ENCODE measurements at places on chromosomes 13 and 19.

- DNase-seq, result no peak
These were observed 12.3 kb upstream of the SACS start for GRCh38 chr13:23445794-23446193.

DNA sequence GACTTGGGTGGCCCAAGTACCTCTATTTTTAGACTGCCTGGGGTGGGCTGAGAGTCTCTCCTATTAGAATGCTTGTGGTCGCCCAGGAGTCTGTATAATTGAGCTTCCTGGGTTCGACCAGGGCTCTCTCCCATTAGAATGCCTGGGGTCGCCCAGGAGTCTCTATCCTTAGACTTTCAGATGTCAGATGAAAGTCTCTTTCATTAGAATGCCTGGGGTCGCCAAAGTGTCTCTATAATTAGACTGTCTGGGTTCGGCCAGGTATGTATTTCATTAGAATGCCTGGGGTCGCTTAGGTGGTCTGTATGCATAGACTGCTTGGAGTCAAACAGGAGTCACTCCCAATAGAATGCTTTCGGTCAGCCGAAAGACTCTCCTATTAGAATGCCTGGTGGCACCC, 1471.7 kb downstream of the UQCRFS1 start:
- no peak for DNase-seq

DNA sequence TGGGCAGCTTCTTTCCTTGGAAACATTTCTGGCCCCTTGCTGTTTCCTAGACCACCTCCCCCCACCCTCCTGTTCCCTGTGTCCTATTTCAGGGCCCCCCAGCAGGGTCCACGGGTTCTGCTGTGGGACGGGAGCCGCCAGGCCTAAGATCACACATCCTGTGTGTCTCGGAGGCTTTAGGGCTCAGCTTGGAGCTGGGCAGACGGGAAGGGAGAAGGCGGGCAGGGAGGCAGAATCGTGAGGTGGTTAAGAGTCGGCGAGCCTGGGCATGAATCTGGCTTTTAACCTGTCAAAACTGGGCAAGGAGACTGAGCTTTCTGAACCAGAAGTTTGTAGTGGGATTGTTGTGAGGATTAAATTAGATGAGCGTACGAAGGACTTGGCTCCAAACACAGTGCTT, 4.8 kb downstream of the KCNC3 start:
- no peak for DNase-seq

- DNase-seq, result no peak
These were observed 1.7 kb downstream of the DMPK start for GRCh38 chr19:45780448-45781213.

GRCh38 chr19:58385313-58385890, 1.7 kb upstream of the RPS5 start:
- no peak for DNase-seq

GRCh38 chr13:40505196-40505595, 161.2 kb downstream of the FOXO1 start:
- DNase-seq, result no peak

DNA sequence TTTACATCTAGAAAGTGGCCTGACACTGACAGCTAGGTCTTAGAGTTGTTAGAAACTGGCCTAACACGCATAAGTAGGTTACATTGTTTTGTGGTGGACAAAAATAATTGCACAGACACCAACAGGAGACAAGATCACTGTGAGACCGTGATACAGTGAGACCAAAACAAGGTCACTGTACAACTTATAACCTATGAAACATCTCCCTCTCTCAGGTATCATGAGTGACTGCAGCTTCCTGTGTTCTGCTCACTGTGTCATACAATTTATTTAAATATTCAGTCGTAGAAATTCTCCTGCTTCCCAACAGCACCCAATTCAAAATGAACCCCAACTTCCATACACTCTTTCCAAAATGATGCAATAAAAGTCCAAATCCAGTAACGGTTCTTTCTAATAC, 2165.2 kb downstream of the PCDH9 start:
- no peak for DNase-seq

GRCh38 chr19:40367577-40368434, 19.3 kb downstream of the PLD3 start:
- DNase-seq, result no peak

DNA sequence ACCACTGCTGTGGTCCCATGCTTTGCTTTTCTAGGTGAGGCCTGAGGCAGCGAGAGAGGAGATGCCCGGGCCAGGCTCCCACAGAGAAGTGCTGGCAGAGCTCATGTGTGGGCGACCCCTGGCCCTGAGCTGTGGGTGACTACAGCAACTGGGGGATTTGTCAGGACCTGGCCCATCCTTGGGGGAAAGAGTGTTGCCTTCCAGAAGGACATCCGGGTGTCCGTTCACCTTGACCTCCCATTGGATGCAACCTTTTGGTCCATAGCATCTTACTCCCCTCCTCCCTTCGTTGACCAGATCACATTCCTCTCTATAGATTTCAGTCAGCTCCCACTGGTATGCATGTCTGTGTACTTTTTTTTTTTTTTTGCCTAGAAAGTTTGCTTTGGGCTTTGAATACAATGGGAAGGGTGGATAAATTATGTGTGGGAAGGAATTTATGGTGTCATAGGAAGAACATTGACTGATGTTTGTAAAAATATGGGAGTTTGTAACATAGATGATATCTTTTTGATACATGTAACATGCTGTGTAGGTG, 84.2 kb upstream of the RNF113B start:
- no peak for DNase-seq

DNA sequence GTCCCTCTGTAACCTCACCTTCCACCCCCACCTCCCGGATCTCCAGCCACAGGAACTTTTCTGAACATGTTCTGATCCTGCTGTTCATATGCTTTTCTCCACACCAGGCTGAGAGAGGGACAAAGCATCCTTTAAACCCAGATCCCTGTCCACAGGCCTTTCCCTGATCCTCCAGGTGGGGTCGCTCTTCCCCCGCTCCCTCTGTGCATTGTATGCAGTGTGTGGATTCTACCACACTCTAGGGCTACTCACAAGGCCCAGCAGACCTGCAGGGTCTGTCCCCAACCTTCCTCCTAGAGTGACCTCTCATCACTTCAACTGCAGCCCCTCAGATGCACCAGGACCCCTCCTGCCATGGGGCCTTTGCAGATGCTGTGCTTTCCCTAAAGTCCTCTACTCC, 1200.6 kb downstream of the UQCRFS1 start:
- no peak for DNase-seq

DNA sequence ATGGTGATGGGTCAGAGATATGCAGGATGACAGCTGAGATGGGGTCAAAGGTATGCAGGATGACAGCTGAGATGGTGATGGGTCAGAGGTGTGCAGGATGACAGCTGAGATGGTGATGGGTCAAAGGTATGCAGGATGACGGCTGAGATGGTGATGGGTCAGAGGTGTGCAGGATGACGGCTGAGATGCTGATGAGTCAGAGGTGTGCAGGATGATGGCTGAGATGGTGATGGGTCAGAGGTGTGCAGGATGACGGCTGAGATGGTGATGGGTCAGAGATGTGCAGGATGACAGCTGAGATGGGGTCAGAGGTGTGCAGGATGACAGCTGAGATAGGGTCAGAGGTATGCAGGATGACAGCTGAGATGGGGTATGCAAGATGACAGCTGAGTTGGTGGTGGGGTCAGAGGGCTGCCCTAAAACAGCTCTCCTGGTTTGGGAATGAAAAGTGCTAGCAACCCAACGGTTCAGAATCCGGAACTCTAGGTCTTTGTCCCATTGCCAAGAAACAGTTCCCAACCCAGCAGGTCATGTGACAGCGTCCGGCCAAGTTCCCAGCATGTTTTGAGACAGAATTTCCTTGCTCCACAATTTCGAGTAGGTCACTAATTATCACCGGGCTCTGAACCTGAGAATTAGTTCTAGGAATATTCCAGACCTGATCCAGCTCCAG, 3.2 kb downstream of the SELENOW start:
- no peak for DNase-seq

DNA sequence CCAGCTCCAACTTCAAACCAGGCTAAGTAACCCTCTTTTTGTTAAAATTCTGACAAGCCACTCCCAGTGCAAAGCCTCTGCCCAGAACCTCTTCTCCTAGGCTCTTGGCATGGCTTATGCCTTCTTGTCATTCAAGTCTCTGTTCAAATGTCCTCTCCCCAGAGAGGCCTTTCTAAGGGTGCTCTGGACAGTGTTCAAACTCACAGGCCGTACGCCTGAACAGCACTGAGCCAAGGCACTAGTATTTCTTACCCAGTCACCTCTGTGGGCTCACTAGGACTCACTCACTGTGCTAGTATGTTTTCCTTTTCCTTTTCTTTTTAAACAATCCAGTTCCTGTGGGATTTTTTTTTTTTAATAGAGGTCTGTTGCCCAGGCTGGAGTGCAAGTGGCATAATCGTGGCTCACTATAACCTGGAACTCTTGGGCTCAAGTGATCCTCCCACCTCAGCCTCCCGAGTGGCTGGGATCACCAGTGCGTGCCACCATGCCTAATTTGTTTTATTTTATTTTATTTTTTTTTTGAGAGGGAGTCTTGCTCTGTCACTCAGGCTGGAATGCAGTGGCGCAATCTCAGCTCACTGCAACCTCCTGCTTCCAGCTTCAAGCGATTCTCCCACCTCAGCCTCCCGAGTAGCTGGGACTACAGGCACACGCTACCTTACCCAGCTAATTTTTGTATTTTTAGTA, 2.3 kb upstream of the ASF1B start:
- DNase-seq, result no peak

DNA sequence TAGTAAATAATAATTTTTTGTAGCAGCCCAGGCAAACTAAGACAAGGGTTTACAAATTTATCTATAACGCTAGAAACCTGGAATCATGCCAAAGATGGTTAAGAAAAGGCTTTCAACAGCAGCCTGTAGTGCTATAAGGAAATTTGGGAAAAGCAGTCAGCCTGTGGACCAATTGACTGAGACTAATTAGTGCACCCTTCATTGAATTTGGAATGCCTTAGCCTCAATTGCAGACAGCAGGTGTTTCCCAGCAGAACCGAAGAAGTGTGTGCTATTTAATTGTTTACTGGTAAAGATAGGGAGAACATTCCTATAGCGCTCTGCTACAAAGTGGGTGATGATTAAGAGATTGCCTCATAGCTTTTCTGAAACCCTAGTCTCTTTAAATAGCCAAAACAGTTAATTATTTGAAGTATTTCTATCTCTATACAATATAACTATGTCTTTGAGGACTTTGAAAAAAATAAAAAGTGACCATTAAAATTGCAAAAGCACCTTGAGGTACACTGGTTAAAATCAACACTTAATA, 1884.3 kb upstream of the PCDH20 start:
- DNase-seq, result no peak

DNA sequence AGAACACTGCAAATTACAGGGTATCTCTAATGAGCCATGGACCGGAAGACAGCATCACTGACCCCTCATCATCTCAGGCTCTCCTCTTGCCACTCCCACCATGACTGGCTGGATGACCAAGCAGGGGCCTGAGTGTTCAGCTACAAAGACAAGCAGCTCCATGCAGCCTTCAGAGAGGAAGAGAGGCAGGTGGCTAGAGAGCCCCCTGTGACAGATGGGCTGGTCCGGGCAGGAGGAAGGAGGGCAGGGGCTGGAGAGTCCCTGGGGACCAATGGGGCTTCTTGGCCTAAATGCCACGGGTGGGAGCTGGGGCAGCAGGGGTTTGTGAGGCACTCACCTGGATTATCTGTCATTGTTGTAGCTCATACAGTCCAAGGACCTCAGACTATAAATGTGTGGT, 12.8 kb upstream of the RASA3 start:
- no peak for DNase-seq

DNA sequence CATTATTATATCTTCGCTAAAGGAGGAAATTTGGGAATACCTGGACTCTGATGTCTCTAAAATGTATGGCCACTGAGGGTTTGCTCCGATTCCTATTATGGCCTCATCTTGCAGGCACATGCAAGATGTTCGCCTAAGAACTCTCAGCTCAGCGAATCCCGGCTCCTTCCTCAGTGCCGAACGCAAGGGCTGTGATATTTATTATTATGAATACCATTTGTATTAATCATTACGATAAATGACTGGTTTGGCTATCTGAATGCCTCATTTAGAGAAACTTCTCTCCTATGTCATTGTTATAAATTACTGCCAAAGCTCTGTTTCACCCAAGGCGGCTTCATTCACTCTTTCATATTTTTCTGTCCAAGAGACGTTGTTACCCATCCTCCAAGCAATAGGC, 369.7 kb upstream of the TSHZ3 start:
- no peak for DNase-seq

GRCh38 chr19:35389192-35389861, 18.5 kb downstream of the GPR42 start:
- DNase-seq, result no peak

GRCh38 chr13:34469196-34469986, 472.7 kb upstream of the NBEA start:
- no peak for DNase-seq

GRCh38 chr13:40146063-40146462, 490.6 kb downstream of the COG6 start:
- DNase-seq, result no peak
